Stimulated activated CD4-positive, alpha-beta T cell treated with anti-CD3 and anti-CD28 coated beads, TNF-alpha, amount 100 ng/mL, for 4 hours (primary cell): ENCODE measurements at places on chromosomes 3 and 15.

GRCh38 chr15:69034352-69034751, 19.9 kb downstream of the NOX5 start:
- DNase-seq: no peak

GRCh38 chr3:151166161-151166560, 36.9 kb downstream of the GPR171 start:
- DNase-seq: no peak

- no peak for DNase-seq
Measured at GRCh38 chr3:179681492-179682263, 28.8 kb downstream of the USP13 start.

DNA sequence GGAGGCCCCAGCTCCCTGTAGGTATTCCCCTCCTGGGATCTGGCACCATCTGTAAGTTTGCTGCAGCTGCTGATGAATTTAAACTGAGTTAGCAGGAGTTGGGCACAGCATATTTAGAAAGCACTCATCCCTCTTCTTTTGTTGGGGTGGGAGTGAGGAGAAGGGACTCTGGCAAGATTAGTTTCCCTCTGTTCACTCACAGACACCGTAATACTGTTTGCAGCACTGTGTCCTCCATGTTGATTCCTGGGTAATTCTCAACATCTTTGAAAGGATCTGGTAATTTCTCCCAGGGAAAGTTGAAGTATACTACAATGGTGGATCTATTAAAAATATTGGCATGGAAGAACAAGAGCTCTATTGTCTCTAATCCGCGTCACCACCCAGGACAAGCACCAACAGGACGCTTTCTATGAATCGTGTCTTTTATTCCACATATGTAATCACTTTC, 173.3 kb downstream of the RBMS3 start:
- no peak for DNase-seq

GRCh38 chr3:122786066-122786465, 7.6 kb downstream of the HSPBAP1 start:
- no peak for DNase-seq

GRCh38 chr3:76505202-76505845, 534.6 kb upstream of the ROBO2 start:
- no peak for DNase-seq

DNA sequence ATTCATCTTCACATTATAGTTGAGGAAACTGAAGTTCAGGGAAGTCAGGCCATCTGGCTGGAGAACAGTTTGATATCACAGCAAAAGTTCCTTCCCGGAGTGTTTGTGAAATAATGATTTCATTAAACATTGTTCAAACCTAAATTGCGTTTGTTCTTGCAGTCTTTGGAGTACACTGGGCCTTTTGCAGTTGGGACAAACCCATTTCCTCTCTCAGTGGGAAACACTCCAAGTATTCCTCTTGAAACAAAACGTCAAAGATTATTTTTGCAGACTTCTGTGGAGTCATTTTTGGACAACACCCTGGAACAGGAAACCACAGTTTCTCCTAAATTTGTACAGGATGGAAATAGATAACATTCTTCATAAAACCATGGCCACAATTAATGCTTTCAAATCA, 287.5 kb downstream of the PTPRG start:
- no peak for DNase-seq

- no peak for DNase-seq
Measured at GRCh38 chr3:14016900-14017475, 107.7 kb downstream of the CHCHD4 start.

DNA sequence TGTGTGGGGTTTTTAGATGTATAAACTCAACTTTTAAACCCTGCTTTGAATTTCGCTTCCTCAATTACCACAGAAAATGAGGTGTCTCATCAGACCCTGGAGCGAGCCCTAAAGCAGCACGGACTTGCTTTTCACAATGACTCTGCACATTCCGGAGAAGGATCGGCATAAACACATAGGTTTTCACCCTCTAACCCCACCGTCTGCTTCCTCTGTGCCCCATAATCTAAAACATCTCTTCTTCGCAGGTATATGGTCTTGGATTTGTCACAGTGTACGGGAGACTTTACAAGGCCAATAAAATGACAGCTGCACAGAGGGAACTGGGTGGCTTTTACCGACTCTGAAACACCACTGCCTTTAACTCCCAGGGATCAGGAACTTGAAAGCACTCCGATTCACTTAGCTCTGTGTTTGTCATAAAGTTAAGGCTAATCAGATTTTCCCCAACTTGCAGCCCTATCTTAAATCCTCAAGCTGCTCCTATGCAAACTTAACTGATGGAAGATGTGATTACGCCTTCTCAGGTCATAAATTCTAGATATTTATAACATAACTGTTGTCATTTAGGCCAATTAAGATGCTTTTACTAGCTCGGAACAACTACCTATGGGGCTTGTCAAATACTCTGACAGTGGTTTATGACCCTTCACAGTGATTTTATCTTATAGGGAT, 133.4 kb upstream of the WNT5A start:
- DNase-seq: no peak

- DNase-seq: no peak
Measured at GRCh38 chr3:114435386-114436115, 141.7 kb downstream of the TIGIT start.

GRCh38 chr3:64449026-64449425, 223.8 kb upstream of the PRICKLE2 start:
- DNase-seq: no peak
